ENCODE measurements at places on chromosomes 1 and 21.

DNA sequence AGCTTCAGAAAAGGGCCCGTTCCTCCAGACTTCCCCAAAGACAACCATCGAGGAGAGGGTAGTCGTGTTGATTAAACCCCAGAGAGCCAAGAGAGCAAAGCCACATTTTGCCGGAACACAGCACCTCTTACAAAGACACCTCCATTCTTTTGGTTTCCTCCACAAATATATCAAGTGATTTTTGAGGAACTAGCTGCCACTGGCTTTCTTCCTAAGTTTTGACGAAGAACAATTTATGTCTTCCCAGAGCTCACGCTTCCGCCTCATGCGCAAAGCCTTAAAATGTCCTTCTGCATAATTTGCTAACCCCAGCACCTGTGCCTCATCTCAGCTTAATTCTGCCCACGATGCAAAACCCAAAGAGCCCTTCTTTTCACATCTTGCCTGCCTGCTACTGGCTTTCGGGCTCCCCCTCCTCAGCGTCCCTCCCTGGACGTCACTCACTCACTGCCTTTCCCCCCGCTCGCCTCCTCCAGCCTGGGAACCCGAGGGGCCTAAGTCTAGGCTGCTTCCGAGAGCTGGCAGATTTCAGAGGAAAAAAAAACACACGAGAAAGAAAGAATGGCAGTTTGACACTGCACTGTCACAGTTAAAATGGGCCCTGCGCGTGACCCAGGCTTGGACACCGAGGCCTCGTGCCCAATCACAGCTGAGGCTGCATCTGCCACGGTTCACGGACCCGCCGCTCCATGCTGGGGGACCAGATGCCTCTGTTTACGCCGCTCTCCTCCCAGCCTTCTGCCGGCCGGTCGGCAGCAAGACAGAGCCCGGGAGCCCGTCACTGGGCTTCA is 77.6 kb upstream of the IFNAR2 start:
- no peak for DNase-seq

DNA sequence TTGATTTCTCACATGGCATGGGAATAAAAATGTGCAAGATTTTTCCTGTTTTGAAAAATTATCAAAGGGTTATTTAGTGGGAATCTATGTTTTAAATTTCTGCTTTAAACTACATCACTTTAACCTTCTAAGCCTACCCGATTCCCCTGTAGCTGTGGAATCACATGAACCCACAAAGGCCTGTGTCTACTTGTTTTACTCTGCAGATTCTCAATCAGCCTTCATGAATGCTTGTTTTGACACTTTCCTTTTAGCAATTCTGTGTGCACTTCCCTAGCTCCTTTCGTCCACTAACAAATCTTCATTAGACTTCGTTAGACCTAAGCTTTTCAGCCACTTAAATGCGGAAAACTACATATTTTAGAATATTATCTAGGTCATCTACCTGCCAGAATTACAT is 56.0 kb upstream of the C1orf21 start:
- no peak for DNase-seq

GRCh38 chr1:180545991-180546390 is 12.8 kb upstream of the OVAAL start:
- no peak for DNase-seq

DNA sequence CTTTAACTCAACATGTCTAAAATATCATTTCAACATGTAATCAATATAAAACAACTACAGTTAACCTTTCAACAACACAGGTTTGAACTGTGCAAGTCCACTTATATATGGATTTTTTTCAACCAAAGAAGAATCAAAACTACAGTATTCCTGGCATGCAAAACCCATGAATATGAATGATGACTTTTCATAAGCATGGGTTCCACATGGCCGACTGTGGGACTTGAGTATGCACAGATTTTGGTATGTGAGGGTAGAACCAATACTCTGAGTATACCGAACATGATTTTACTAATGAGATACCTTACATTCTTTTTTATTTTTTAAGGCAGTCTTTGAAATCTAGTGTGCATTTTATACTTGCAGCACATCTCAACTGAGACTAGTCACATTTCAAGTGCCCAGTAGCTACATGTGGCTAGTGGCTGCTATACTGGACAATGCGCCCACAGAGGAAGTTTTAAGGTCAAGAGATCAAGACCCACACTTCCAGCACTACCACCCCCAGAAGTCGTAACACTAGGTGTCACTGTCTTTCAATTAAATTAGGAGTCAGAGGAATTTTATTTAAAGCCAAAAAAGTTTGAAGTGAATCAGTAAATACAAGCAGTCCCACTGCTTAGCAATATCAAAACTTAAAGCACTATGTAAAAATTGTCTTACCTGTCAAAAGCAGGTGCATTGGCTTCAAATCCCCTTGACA is 40.0 kb downstream of the SYNJ1 start:
- no peak for DNase-seq

DNA sequence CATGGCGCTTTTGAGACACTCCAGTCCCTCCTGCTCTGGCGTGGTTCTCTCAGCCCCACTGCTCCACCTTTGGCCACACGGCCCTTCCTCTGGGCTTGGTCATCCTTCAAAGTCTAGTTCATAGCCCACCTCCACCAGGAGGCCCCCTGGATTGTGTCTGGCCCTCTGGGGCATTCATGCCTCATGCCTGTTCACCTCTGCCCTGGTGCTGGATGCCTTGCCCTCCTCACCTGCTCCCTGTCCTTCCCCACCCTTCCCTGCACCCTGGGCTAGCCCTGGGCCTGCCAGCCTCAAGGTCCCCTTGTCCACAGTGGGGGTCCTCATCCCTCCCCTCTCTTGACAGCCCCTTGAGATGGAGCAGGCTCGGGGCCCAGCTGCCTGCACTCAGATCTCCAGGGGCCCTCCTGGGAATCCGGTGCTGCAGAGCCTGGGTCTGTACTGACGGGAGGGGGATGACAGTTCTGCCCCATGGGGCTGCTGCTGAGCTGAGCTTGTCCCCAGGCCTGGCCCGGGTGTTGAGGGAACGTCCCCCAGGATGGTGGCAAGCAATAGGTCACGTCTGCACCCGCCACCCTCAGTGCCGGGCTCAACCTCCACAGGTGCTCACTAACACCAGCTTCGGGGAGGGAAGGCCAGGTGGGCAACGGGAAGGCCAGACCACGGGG is 18.4 kb downstream of the PRXL2B start:
- no peak for DNase-seq

- peak; percentile 41 for DNase-seq
Measured at GRCh38 chr1:13813398-13814012, 113.5 kb downstream of the PRDM2 start.

DNA sequence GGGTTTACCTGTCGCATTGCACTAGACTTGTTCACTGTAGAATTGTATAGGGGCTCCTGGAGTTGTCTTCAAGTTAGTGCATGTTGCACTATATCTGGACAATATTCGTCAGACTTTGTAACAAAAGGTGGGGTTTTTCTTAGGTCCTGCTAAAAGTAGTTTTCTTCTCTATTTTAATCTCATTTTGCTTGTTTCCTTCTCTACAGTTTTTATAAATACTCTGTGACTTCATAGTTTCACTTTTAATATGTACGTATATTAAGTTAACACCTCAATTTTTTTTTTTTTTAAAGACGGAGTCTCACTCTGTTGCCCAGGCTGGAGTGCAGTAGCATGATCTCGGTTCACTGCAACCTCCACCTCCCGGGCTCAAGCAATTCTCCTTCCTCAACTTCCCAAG is 26.5 kb upstream of the MRPS6 start:
- no peak for DNase-seq

DNA sequence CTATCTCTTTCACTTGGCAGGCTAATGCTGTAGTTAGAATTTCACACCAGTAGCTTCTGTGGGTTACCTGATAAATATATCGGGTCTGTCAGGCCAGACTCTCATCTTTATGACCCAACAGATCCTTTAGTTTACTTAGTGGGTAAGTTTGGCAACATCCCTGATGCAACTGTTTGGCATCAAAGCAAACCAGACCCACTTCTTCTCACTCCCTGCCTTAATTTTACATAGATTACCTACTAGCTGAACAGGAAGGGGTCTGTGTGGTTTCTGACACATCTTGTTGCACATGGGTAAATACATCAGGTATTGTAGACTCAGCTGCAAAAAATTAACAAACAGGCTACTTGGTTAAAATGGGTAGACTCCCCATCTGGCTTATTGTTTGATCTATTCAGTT is 3.2 kb upstream of the GUK1 start:
- DNase-seq, result no peak

DNA sequence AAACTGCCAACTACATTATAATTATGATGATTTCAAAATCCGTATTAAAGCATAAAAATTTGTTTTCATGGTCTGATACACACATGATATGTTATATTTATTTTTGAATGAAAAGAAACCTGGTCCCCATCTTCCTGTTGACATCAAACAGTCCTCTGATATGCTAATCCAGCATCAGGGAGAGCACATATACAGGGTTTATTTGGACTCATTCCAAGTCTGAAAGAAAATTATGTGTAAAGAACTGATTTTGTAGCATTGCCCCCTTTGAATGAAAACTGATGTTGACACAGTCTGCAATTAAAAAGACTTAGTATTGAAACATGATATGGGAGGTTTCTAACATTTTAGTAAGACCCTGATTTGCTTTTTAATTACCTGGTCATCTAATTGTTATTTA is 119.4 kb downstream of the NEK7 start:
- DNase-seq, result no peak

DNA sequence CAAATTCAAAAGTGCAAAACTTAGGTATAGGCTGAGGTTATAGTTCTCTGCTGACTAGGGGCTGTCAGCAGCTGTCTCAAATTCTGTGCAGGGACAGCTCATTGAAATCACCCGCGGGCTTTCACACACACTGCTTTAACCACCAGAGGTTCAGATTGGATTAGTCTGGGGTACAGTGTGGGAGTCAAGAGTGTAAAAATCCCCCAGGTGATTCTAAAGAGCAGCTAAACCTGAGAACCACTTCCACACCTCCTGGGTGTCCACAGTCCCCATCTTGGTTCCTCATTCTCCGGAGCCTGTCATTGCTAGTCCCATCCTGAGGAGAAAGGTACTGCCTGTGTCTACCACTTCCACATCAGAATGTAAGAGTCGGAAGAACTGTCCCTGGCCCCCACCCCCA is 9.9 kb upstream of the TDRD10 start:
- DNase-seq, result no peak

GRCh38 chr1:204685236-204686006 is at the start of gene LRRN2:
LRRN2 (minus strand) TSS chr1:204685738; CDS start chr1:204619992, 65,746 bp downstream.
- peak; percentile 60 for DNase-seq

GRCh38 chr1:157403203-157403602 is 149.1 kb downstream of the FCRL5 start:
- DNase-seq, result no peak

DNA sequence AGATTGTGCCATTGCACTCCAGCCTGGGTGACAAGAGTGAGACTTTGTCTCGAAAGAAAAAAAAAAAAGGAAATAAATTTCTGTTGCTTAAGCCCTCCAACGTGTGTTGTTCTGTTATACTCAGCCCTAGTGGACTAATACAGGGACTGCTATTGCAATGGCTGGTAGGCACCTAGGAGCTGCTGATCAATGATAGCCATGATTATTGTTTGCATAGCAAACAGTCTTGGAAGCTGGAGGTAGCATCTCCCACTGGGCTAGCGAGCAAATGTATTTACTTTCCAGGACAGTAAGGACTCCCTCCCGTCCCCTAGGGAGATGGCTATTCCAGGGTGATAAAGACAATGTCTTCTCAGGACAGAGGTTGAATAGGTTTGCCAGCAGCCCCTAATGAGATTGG is 13.5 kb upstream of the TNFRSF8 start:
- no peak for DNase-seq

- no peak for DNase-seq
Measured at GRCh38 chr1:156618853-156619581, at the start of gene HAPLN2. HAPLN2 (plus strand) TSS chr1:156619415; CDS start chr1:156623491, 4,076 bp downstream.

GRCh38 chr1:56543783-56544612 is 35.4 kb downstream of the PLPP3 start:
- DNase-seq, result no peak

GRCh38 chr1:27086026-27086425 is 68.9 kb downstream of the SLC9A1 start:
- DNase-seq, result no peak

DNA sequence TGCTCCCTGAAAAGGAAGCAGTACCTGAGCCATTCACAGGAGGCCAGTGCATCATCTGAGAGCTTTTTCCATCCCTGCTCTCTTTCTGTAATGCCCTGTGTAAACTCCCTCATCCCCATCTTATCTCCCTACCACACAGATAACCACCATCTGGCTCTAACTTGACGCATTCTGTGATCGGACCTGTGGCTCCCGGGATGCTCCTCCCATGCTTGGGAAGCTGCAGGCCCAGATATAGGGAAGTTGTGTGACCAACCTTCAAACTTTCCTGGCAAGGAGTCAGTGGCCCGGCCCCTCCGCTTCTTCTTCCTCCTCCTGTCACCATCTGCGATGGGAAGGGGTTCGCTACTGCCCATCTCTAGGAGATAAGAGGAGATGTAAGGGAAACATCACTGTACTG is 21.1 kb downstream of the MKNK1 start:
- no peak for DNase-seq

- DNase-seq, result no peak
Measured at GRCh38 chr1:223815865-223816264, 29.9 kb downstream of the TP53BP2 start.

DNA sequence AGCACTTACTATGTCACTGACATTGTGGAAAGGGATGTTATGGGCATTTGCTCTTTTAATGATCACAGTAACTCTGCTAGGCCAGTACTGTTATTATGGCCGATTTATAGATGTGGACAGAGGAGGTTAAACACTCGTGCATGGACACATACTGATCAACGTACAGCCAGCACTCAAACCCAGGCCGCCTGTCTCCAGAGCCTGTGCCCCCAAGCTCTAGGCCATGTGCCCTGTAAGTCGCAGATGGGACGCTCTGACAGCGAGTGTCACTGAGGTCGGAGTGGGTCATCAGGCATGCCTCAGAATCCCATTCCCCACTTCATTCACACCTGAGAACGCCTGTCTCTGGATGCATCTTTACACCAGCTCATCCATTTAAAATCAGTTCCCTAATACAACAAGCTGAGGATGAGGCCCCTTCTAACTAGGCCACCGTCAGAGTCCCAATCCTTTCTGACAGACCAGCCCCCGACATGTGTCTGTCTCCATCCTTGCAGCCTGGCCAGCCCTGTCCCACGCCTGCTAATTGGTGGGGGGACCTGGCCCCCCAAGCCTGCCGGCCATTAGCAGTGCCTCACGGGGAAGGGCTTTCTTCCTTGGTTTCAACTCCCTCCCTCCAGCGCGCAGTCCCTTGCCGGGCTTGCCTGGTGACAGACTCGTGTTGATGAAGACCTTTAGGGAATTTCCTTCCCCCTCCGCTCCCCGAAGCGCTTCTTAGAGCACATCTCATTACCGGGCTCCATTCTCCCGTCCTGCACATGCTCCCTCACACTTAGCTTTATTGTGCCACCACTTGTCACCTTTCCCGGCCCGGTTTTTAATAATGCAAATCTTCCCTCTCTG is 436.8 kb downstream of the KIF26B start:
- no peak for DNase-seq

GRCh38 chr1:74586253-74586897 is 74.0 kb upstream of the LRRC53 start:
- no peak for DNase-seq

- DNase-seq, result no peak
Measured at GRCh38 chr1:207648334-207649209, 3.6 kb downstream of the CR1L start.

GRCh38 chr1:87880764-87881163 is 552.1 kb downstream of the LMO4 start:
- no peak for DNase-seq

Data from 8988T (cell line).